ENCODE measurements at places on chromosomes 5 and 9.
A peak's percentile ranks its signal among the peaks of the same experiment; 100 is the strongest.

- no peak for DNase-seq
Measured at GRCh38 chr9:27519466-27520465, 4.3 kb upstream of the IFNK start.

DNA sequence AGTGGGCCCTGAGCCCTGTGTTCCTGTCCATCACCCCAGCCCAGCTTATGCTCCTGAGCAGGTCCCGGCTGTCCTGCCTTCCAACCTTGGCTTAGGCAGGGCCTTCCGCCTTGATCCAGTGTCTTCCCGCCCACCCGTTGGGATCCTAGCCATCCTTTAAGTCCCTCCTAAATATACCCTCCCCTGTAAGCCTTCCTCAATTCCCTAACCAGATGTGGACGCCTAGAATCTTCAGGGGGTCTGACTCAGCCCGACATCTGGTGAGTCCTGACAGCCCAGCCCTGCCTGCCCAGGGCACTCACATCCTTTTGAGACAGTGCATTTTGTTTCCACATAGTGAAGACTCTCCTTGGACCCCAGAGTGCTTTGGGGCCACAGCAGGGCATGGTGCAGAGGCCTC is 23.7 kb downstream of the SLC6A7 start:
- peak; percentile 76 for DNase-seq

DNA sequence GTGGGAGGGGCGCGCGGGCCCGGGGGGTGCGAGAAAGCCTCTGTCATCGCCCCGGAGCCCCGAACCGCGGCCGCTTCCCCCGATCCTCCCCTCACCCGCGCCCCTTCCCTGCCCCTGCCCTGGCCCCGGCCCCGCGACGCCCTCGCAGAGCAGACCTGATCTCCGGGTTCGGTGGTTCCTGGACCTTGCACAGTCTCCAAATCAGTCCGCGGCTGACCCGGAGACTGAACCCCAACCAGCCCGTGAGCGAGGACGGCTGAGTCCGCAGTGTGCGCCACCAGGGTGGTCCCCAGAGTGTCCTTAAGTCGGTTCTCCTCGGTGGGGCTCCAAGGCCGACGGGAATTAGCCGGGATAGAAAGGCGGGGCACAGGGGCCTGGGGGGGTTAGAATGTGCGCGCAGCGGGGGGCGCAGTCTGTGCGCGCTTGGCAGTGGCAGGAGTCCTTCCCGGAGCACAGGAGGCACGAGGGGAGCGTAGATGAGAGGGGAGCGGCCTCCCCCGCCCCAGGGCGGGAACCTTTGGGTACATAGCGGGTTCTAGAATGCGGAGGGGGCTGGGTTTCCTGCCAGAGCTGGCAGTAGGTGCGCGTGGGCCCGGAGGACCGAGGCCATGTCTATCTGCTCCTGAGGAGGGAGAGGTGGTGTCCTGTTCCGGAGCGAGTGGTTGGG is 779 bp downstream of the PKN3 start:
- DNase-seq, result peak; percentile 51

GRCh38 chr9:86557063-86557766 is 203.0 kb upstream of the TUT7 start:
- DNase-seq, result peak; percentile 84

GRCh38 chr9:131574730-131575640 is 29.7 kb downstream of the PRRT1B start:
- no peak for DNase-seq

DNA sequence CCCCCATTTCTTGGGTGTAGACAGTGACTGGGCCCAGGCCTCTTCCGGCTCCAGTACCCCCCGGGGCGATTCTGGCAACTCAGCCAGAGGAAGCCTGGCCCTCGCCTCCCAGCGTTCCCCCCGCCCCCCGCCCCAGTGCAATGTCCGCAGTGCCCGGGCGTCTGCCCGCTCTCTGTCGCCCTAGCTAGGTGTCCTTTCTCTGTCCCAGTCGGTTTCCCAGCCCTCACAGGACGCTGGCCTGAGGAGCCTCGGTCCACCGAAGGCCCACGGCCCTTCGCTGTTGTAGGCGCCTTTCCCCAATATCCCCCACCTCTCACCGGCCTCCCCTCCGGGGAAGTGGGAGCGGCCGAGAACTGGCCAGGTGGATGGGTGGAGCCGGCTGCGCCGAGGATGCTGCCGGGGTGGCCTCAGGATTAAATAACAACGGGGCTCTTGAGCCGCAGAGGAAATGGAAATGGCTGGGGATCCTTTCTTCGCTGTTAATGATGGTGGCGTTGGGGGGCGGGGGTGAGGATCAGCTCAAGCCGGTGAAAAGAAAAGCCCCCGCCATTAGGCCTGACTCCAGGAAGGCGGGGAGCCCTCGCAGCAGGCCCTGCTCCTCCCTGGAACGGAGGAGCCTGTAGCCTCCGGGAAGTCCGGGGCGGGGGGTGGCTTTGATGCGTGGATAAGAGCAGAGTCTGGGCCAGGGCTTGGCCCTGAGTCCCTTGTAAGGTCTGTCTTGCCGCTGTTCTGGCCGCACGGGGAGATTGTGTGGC is 1.1 kb upstream of the SPRY4 start:
- DNase-seq, result peak; percentile 89

- no peak for DNase-seq
Measured at GRCh38 chr9:98241357-98242300, 13.8 kb downstream of the TBC1D2 start.

- DNase-seq, result peak; percentile 2
Measured at GRCh38 chr9:38277601-38278200, 114.8 kb upstream of the ALDH1B1 start.

DNA sequence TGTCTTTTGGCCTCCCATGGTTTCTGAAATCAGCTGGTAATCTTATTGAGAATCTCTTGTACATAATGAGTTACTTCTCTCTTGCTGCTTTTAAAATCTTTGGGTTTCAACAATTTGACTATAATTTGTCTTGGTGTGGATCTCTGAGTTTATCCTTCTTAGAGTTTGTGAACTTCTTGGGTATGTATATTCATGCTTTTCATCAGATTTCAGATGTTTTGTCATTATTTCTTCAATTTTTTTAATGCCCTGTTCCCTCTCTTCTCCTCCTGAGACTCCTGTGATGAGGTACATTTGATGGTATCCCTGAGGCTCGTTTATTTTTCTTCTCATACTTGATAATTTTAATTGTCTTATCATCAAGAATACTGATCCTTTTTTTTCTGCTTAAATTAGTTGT is 2.2 kb upstream of the CCL21 start:
- DNase-seq, result no peak

GRCh38 chr9:96186591-96187011 is 115.4 kb downstream of the HSD17B3 start:
- peak; percentile 30 for DNase-seq

DNA sequence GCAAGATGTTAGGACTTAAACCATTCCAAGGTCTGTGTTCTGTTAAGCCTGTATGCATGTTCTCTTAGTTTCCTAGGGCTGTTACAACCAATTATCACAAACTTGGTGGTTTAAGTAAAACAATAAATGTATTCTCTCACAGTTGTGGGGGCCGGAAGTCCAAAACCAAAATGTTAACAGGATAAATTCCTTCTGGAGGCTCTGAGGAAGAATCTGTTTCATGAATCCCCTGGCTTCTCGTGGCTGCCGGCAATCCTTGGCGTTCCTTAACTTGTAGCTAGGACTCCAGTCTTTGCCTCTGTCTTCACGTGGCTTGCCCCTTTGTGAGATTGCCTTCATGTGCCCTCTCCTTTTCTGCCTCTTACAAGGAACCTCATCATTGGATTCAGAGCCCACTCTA is 30.4 kb downstream of the FEM1C start:
- peak; percentile 36 for DNase-seq

- DNase-seq, result no peak
Measured at GRCh38 chr9:111980398-111980797, 83.8 kb downstream of the UGCG start.

DNA sequence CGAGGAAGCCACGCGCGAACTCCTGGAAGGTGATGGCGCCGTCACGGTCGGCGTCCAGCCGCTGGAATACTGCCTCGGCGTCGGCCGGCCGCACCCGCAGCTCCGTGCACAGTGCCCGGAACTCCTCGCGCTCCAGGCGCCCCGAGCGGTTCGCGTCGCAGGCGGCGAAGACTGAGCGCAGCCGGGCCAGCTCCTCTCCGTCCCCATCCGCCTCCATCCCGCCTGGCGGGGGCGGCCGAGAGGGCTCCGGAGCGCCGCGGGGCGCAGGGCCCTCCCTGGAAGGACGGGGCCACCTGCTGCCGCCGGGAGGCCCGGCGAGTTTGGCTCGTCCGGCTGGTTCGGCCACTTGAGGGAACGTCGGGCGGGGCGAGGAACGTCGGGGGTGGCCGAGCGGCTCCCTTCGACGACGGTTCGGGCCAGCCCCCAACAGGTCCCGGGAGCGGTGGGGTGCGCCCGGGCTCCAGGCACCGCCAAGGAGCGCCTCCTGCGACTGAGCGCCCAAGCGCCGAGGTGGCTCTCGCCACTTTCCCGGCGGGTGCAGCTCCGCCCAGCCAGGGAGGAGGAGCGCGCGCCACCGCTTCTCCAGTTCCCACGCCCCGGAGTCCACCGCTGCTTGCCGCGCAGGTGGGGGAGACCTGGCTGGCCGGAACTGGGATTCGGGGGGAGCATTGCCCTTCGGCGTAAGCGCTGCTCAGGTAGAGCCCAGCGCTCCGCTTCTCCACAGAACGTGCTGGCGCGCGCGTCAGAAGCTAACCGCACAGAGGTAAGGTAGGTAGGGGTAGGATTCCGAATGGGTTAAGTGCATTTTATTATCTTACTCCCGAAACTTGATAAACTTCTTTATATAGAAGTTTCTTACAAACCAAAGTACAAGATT is at the start of gene RASEF:
Gene RASEF (minus strand): TSS at position 492 of the 877 bp plus-strand sequence. CDS start 275 bp downstream, at position 217.
- DNase-seq, result peak; percentile 44

- DNase-seq, result peak; percentile 98
Measured at GRCh38 chr5:179623003-179623905, at the start of gene HNRNPH1. Gene HNRNPH1, minus strand, starts transcription at chr5:179623671. Its CDS starts 538 bp downstream, at chr5:179623133.

DNA sequence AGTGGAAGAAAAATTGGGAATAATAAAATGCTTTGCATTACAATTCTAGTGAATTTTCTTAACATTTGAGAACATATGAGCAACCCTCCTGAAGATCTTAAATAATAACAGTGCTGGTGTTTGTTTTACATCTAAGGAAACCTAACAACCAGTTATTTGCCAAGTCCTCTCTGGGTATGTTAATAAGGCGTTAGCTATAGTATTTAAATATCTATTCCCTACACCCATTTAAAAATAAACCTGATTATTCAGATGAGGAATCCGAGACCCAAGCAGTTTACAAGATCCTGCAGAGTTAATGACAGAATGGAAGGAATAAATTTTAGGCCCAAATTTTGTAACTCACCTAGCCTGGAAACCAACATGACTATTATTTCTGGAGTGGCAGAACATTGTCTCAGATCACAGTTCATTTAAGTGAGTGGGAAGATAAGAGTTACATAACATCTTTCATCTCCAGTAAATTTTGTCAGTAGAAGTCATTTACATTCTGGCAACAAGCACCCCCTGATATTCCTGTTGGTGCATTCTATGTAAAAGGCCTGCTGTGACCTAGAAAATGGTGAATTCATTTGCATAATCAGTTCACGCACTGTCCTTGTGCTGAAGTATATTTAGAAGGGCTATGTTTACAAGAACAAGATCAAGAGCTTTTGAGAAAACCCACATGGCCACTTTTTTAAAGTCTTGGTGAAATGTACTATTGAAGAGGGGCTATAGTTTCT is 148.2 kb downstream of the COX7C start:
- no peak for DNase-seq

- DNase-seq, result no peak
Measured at GRCh38 chr5:138597661-138598400, 22.6 kb upstream of the HSPA9 start.

DNA sequence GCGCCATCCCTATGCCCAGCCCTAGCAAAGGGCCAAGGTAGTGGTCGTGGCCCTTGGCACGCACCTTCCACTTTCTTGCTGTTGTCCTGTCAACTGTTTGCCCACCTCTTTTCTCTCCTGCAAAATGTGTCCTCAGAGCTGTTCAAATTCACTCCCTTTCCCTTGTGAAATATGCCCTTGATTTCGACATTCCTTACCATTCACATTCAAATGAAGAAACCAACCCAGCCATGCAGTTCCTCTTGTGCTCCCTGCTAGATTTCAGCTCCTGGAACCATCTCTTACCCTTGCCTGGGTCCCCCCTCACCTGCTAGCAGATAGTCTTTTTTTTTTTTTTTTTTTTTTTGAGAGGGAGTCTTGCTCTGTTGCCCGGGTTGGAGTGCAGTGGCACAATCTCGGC is 19.6 kb upstream of the HRH2 start:
- no peak for DNase-seq

DNA sequence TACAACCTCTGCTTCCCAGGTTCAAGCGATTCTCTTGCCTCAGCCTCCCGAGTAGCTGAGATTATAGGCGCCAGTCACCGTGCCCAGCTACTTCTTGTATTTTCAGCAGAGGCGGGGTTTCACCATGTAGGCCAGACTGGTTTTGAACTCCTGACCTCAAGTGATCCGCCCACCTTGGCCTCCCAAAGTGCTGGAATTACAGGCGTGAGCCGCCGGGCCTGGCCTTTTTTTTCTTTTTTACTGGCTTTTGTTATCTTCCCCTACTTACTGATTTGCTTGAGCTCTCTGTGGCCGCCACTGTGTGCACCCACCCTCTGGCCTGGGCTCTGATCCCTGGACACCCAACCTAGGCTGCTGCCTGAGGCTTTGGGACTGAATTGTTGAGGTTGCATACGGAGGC is 60.3 kb downstream of the ANKRD33B start:
- DNase-seq, result no peak

GRCh38 chr5:174342696-174343095 is 297.2 kb downstream of the NSG2 start:
- DNase-seq, result no peak

- DNase-seq, result no peak
Measured at GRCh38 chr5:127998950-127999615, 84.5 kb upstream of the SLC12A2 start.

DNA sequence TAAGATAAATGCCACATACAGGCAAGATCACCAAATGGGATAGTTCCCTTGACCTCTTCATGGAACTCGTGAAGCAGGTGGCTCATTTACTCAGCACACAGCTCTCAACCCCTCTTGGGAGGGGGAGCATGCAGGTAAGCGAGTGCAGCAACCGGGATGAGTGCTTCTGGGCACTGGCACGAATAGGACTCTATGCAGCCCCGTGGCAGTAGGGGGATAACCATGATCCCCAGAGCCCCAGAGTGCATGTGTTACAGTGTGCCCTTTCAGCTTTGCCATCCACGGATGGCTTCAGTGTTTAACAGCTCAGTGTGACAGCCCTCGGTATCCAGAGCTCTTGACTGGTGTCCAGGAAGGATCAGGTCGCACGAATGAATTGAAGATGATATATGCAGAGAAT is 1187.1 kb downstream of the CDH9 start:
- DNase-seq, result no peak

GRCh38 chr5:172004824-172005237 is 1.6 kb downstream of the FBXW11 start:
- DNase-seq, result peak; percentile 43

Data from fibroblast of skin of back (primary cell).